Mesangial cell (primary cell): ENCODE measurements at places on chromosomes 6 and 20. TPM values are rescaled to one million over a fixed set of nuclear protein-coding genes. Genes with fewer than 3 reads are reported as not detected.

The HS3ST5 gene
- total RNA-seq = 0.13 TPM in 1 of 2 replicates, not detected in the other

The TRIM15 gene
- not detected in 2 replicates for total RNA-seq

The ATRN gene
- total RNA-seq = 18.4 and 36.9 TPM in 2 replicates

The CCN2 gene
- total RNA-seq = 325 and 530 TPM in 2 replicates

The RIPPLY2 gene
- not detected in 2 replicates for total RNA-seq

The APCDD1L gene
- 8.0 and 27.9 TPM in 2 replicates for total RNA-seq
